SJSA1 (cell line): ENCODE measurements at places on chromosomes 6 and 20.

GRCh38 chr6:144411531-144412165 is 126.5 kb downstream of the UTRN start:
- H3K4me1 ChIP-seq: peaks cover 39% of the 10 kb centered on the region
- no peak overlapping the region for H3K27ac ChIP-seq
- H3K36me3 ChIP-seq: no peaks in the 10 kb centered on the region; the same call in 1 of the 2 replicates
- peak; percentile 46 for DNase-seq

GRCh38 chr6:14959324-14959885 is 286.5 kb upstream of the JARID2 start:
- DNase-seq: no peak
- no peak overlapping the region for H3K4me3 ChIP-seq
- no peaks in the 10 kb centered on the region for H3K4me1 ChIP-seq
- H3K36me3 ChIP-seq: no peaks in the 10 kb centered on the region
- H3K27ac ChIP-seq: no peak overlapping the region
- H3K27me3 ChIP-seq: no peaks in the 10 kb centered on the region

DNA sequence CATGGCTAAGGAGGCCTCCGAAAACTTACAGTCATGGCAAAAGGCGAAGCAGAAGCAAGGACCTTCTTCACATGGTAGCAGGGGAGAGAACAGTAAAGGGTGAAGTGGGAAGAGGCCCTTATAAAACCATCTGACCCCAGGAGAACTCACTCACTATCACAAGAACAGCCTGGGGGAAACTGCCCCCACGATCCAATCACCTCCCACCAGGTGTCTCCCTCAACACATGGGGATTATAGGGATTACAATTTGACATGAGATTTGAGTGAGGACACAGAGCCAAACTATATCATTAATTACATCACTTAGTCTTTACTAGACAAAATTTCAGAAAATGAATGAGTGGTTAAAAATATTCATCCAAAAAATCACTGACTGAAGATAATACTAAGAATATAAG is 453.6 kb downstream of the COL12A1 start:
- DNase-seq: no peak
- H3K4me3 ChIP-seq: no peak overlapping the region
- H3K36me3 ChIP-seq: no peaks in the 10 kb centered on the region
- no peak overlapping the region for H3K27ac ChIP-seq

- H3K4me3 ChIP-seq: no peak overlapping the region
- no peak overlapping the region for H3K27ac ChIP-seq
- H3K27me3 ChIP-seq: no peaks in the 10 kb centered on the region; the same call in 1 of the 2 replicates
- H3K36me3 ChIP-seq: no peaks in the 10 kb centered on the region
- H3K4me1 ChIP-seq: no peaks in the 10 kb centered on the region
- DNase-seq: no peak
Measured at GRCh38 chr20:43567477-43567876, 8.7 kb downstream of the SGK2 start.

GRCh38 chr6:121426686-121427085 is 8.8 kb upstream of the GJA1 start:
- H3K4me1 ChIP-seq: peaks cover 5% of the 10 kb centered on the region
- no peaks in the 10 kb centered on the region for H3K27me3 ChIP-seq
- no peak overlapping the region for H3K27ac ChIP-seq
- no peak overlapping the region for H3K4me3 ChIP-seq

DNA sequence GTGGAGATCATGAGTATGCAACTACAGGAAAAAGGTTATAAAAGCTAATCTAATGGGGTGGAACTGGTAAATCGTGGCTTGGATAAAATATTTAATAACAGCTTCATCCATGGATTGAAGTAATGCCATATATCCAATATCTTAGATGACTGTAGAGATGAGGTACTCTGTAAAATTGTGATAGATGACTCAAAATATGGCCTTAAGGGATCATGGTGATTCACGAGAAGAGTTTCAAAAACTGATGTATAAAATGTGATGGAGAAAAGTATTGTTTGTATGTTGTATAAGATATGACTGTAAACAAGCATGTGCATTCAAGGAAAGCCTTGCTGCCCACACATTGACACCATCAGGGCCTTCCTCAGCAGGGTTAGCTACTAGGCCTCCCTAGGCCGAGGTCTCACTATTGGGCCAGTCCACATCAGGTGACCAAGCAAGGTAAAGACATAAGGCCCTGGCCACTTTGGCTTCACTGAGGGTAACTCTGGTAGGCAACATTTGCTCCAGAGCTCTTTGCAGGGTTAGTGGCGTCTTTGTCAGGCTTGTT is 17.7 kb upstream of the CCN6 start:
- no peak overlapping the region for H3K4me3 ChIP-seq
- no peak overlapping the region for H3K27ac ChIP-seq
- no peaks in the 10 kb centered on the region for H3K36me3 ChIP-seq

GRCh38 chr6:77019081-77019480 is 444.2 kb downstream of the HTR1B start:
- no peak overlapping the region for H3K27ac ChIP-seq
- H3K4me1 ChIP-seq: no peaks in the 10 kb centered on the region
- H3K36me3 ChIP-seq: no peaks in the 10 kb centered on the region
- H3K4me3 ChIP-seq: no peak overlapping the region
- no peaks in the 10 kb centered on the region for H3K27me3 ChIP-seq

DNA sequence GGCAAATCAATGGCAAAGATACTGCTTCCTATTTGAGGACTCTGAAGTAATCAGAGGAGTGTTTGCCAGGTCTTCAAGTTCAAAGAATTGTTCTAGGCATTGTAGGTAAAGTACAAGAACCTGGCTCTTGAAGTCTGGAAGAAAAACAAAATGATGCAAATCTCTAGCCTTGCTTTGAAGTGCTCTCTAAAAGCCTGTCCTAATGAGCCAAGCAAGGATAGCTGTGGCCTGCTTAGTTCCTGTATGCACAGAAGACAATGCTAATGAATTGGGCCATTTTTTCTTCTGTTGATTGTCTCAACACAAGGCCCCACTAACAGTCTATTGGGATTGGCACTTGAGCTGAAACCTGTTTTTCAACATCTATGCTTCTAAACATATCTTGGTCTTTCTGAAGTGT is 165.0 kb upstream of the POU3F2 start:
- DNase-seq: no peak
- peaks cover 4% of the 10 kb centered on the region; the same call in 1 of the 2 replicates for H3K27me3 ChIP-seq
- no peak overlapping the region for H3K4me3 ChIP-seq
- no peaks in the 10 kb centered on the region for H3K4me1 ChIP-seq

DNA sequence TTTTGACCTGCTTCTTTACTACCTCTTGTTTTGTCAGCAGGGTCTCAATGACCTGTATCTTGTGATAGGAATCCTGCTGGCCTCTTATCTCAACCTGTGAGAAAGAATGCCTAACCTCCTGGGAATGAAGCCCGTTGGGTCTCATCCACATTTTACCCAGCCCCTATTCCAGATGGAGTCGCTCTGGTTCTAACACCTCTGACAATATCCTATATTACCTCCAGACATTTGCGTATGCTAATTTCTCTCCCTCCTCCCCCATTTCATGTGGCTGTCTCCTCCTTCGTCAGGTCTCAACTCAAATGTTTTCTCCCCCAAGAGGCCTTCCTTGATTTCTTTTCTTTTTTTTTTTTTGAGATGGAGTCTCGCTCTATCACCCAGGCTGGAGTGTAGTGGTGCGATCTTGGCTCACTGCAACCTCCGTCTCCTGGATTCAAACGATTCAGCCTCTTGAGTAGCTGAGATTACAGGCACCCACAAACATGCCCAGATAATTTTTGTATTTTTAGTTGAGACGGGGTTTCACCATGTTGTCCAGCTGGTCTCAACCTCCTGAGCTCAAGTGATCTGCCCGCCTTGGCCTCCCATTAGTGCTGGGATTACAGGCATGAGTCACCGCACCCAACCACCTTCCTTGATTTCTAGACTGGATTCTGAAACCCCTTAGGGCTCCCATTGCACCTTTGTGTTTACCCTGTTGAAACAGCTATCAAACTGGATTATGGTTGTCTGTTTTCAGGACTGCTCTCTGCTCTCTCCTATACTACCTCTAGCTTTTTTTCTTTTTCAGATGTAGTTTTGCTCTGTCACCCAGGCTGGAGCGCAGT is 49.5 kb upstream of the B4GALT5 start:
- no peaks in the 10 kb centered on the region for H3K27me3 ChIP-seq
- H3K36me3 ChIP-seq: no peaks in the 10 kb centered on the region
- no peak overlapping the region for H3K27ac ChIP-seq
- DNase-seq: no peak

DNA sequence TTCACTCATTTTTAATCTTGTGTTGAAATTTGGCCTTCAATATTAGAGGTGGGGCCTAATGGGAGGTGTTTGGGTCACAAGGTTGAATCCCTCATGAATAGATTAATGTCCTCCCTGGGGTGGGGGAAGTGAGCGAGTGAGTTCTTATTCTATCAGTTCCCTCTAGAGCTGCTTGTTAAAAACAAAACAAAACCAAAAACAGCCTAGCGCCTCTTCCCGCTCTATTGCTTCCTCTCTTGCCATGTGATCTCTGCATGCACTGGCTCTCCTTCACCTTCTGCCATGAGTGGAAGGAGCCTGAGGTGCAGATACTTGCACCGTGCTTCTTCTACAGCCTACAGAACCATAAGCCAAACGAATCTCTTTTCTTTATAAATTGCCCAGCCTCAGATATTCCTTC is 89.6 kb upstream of the SLC35F1 start:
- H3K36me3 ChIP-seq: no peaks in the 10 kb centered on the region
- DNase-seq: no peak
- H3K27me3 ChIP-seq: no peaks in the 10 kb centered on the region

DNA sequence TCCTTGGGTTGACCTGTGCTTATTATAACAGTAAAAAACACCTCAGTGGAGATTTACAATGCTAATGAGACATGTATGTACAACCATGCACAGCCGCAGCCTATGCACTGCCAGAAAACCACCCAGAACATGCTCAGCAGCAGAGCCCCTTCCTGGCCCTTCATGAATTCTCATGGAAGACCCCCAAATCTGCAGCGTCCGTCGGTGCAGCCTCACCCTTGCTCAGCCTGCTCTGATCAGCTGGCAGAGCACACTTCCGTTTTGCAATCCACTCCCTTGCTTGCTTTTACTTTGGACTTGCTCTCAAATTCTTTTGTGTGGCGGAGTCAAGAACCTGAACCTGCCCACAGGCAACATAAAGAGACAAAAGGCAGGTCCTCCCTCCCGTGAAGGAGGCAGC is 378.2 kb upstream of the SULF2 start:
- no peak for DNase-seq
- H3K27ac ChIP-seq: no peak overlapping the region
- H3K4me1 ChIP-seq: peaks cover 6% of the 10 kb centered on the region
- no peak overlapping the region for H3K4me3 ChIP-seq

DNA sequence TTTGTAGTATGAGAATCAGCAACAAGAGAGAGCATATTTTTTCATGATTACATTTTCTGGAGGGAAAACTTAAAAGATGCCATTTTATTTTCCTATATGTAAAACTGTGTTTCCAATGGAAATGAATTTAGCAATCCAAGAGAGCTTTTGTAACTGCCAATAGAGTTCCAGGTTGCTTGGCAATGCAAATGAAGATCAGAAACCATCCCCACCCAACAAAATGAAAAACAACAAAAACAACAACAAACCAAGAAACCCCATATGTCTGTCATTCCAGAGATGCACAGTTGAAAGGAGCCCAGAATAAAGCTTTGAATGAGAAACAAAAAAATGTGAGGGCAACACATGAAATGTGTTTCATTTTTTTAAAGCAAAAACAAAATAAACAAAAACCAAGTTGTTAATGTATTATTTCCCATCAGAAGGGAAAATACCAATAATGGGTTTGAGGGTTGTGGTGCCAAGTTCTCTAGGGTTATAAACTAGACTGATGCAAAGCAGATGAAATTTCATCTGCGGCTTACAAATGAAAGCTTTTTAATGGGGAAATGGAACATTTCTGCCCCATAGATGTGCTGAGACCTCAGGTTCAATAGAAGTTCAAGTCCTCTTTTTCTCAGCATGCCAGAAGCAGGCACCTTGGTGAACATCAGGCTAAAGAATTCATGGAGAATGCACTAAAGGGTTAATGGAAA is 121.5 kb upstream of the MCHR2 start:
- no peaks in the 10 kb centered on the region for H3K36me3 ChIP-seq
- no peak overlapping the region for H3K4me3 ChIP-seq
- peaks cover 4% of the 10 kb centered on the region; the same call in 1 of the 2 replicates for H3K4me1 ChIP-seq
- H3K27me3 ChIP-seq: no peaks in the 10 kb centered on the region

GRCh38 chr6:42406306-42407280 is 45.1 kb downstream of the TRERF1 start:
- no peaks in the 10 kb centered on the region for H3K27me3 ChIP-seq
- DNase-seq: peak; percentile 57
- H3K4me3 ChIP-seq: no peak overlapping the region

GRCh38 chr6:22399693-22400092 is 102.9 kb upstream of the PRL start:
- no peak overlapping the region for H3K27ac ChIP-seq
- no peaks in the 10 kb centered on the region for H3K36me3 ChIP-seq
- no peak overlapping the region for H3K4me3 ChIP-seq
- no peaks in the 10 kb centered on the region for H3K4me1 ChIP-seq
- no peak for DNase-seq
- no peaks in the 10 kb centered on the region for H3K27me3 ChIP-seq

GRCh38 chr6:52399511-52400312 is 20.4 kb upstream of the EFHC1 start:
- peak; percentile 53 for DNase-seq
- no peaks in the 10 kb centered on the region for H3K36me3 ChIP-seq
- H3K27ac ChIP-seq: no peak overlapping the region
- no peak overlapping the region for H3K4me3 ChIP-seq
- H3K27me3 ChIP-seq: no peaks in the 10 kb centered on the region
- H3K4me1 ChIP-seq: peaks cover 3% of the 10 kb centered on the region; the same call in 1 of the 2 replicates

DNA sequence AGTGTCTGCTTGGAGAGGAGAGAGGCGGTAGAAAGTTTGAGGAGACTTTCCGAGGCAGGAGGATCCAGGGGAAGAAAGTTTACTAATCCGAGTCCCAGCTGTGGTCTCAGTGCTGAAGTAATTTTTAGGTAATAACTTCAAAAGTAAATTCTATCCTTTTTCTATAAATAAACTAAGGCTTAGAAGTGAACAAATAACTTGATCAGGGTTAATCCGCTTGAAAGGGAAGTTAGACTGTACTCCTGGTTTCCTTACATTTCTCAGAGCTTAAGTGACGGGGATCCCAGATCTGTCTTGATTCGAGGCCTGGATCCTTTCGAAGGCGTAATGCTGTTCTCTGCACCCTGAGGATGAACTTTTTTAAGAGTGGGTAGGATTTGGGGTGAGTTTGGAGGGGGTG is 2.6 kb downstream of the STK35 start:
- H3K27ac ChIP-seq: no peak overlapping the region
- 0 out of 2 replicates have a peak, but pooled peaks cover 3% of the 10 kb centered on the region for H3K27me3 ChIP-seq
- peaks cover 28% of the 10 kb centered on the region for H3K4me1 ChIP-seq
- peak overlapping the region; percentile 91 for H3K4me3 ChIP-seq

DNA sequence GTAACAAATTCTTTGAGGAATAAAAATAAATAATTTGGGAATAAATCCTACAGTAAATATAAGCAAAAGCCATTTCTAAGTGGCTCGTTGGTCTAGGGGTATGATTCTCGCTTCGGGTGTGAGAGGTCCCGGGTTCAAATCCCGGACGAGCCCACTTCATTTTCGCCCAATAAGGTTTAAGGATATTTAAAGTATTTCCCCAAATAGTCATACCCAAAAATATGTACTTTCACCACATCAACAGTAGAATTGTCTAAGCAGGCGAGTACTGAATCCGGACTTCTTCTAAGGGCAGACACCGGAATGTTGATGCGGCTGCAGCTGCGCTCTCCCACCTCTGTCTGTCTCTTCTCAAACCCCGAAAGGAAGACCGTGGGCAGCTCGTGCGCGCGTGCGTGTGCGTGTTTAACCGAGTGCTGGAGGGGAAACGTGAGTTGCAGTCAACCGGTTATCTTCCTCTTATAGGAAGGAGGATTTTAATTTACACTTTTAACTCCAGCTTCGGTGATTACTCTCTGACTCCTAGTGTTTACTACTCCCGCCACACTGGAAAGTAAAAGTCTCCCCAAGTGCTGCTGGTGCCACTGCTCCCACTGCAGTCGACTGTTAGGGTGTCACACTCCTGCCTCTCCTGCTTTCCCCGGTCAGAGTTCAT is 155.7 kb upstream of the PRSS16 start:
- H3K4me1 ChIP-seq: peaks cover 7% of the 10 kb centered on the region; the same call in 1 of the 2 replicates
- DNase-seq: peak; percentile 84
- no peak overlapping the region for H3K27ac ChIP-seq
- H3K4me3 ChIP-seq: peak overlapping the region; percentile 31
